ENCODE measurements at places on chromosomes 5 and 9.

- no peak for DNase-seq
These were observed 240.4 kb downstream of the IRX2 start for GRCh38 chr5:2511126-2511525.

DNA sequence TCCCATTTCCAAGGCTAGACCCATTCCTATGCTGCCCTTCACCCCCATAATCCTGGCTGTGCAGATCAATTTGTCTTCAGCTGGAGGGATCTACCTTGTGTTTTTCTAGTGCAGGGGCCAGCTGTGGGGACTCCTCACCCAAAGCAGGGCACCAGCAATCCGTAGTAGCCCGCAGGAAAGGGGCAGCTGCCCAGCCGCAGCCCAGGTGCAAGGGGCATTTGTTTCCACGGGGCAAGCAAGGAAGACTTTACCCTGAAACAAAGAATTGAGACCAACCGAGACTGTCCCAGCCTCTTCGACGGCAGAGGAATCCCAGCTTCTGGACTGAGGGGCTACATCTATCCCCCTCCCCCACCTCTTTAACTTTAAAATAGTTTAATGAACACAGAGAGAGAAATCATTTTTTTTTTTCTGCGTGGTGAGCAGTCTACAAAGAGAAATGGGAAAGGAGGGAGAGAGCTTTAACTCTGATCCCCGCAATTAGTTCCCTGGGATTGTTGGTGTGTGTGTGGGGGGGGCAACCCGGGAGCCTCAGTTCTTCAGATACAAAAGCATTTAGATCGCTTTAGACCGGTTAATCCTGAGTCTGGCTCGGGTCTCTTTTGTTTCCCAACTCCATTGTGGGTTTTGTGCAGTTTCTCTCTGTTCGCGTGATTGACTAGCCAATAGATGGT lies 10.6 kb upstream of the LHX2 start:
- no peak for DNase-seq

GRCh38 chr5:60883229-60883628 lies 39.2 kb upstream of the ELOVL7 start:
- no peak for DNase-seq

DNA sequence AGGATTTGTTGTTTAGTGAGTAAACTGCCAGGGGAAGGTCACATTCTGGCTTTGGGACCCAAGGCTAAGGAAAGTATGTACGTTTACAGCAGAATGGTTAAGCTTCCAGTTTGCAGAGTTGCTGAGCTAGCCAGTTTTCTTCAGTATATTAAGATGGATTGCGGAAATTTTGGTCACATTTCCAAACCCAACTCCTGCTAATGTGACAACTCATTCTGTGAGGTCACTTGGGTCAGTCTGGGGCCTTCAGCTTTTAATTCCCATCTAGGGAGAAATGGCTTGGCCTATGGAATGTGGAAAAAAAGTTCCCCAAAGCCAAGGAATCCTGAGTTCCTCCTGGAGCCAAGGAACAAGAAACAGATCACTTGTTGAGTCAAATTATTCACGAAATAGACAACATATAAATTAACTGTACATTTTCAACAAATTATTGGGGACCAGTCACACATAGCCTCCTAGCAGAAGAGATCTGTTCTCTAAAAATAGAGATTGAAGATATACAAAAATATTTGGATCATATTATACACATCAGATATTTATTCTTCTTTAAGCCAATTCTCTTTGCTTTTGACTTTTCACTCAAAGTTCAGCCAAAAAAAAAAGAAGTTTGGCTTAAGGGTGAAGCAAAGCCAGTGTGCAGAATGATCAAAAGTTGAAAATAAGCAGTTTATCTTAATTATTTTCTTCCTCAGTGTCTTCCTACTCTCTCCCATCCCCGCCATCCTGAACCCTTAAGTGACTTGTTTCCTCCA lies 8.8 kb downstream of the KCNV2 start:
- no peak for DNase-seq

DNA sequence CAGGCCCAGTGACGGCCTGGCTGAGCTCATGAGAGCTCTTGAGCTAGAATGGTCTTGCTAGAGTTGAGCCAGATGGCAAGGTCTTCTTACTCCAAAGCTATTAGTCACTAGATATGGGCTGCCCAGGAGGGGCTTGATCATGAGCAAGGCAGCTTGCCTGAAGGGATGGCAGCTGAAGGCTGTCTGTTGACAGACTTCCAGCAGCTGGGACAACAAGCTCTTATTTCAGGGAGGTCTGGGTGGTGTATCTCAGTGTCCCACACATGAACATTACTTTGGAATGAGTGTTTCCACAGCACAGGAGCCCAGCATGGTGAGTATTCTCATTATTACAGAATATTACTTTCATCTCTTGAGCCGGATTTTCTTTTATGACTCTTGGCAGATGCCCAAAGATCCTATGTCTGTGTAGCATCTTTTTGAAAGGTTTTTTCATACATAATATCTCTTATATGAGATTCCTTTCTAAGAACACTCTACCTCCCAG lies 414.1 kb downstream of the ARHGEF28 start:
- no peak for DNase-seq

Measured in activated naive CD4-positive, alpha-beta T cell treated with anti-CD3 and anti-CD28 coated beads, Interleukin-2, amount 10 ng/mL, durations not matched to agents 7 days and 5 days (primary cell).